Fibroblast of the aortic adventitia (primary cell): ENCODE measurements at places on chromosomes 2 and 18. TPM values are rescaled to one million over a fixed set of nuclear protein-coding genes. Genes with fewer than 3 reads are reported as not detected.

The SPR gene
- 14.3 and 58.3 TPM in 2 replicates for total RNA-seq

The NT5C1B gene
- not detected in 2 replicates for total RNA-seq

The SPIRE1 gene
- total RNA-seq: 27.7 and 43.4 TPM in 2 replicates

The CYP27C1 gene
- 0.41 and 0.72 TPM in 2 replicates for total RNA-seq

The SLC16A14 gene
- 0.49 and 1.4 TPM in 2 replicates for total RNA-seq

The GALNT3 gene
- total RNA-seq: 0.49 and 3.1 TPM in 2 replicates

The SLC9A2 gene
- under 0.01 TPM in 1 of 2 replicates, not detected in the other for total RNA-seq

The FAM117B gene
- 4.7 and 5.5 TPM in 2 replicates for total RNA-seq

The DQX1 gene
- 0.27 TPM in 1 of 2 replicates, not detected in the other for total RNA-seq

The PTH2R gene
- 0.33 TPM in 1 of 2 replicates, not detected in the other for total RNA-seq

The AMER3 gene
- not detected in 2 replicates for total RNA-seq

The CACNB4 gene
- 4.8 and 7.5 TPM in 2 replicates for total RNA-seq

The CHRNA1 gene
- total RNA-seq: not detected in 2 replicates

The SERPINB12 gene
- total RNA-seq: not detected in 2 replicates

The EDAR gene
- total RNA-seq: not detected in 2 replicates

The CTAGE1 gene
- total RNA-seq: not detected in 2 replicates

The KIF1A gene
- under 0.01 TPM in 1 of 2 replicates, not detected in the other for total RNA-seq

The REG3A gene
- total RNA-seq: not detected in 2 replicates

The PLA2R1 gene
- 25.0 and 27.0 TPM in 2 replicates for total RNA-seq

The LRP1B gene
- total RNA-seq: 0.36 and 0.74 TPM in 2 replicates

The KIAA2012 gene
- not detected in 2 replicates for total RNA-seq

The SCYGR6 gene
- not detected in 2 replicates for total RNA-seq

The RANBP2 gene
- total RNA-seq: 81.6 and 95.3 TPM in 2 replicates

The GAREM2 gene
- total RNA-seq: 0.57 and 2.4 TPM in 2 replicates

The OTOF gene
- total RNA-seq: not detected in 2 replicates

The DNAH7 gene
- 2.6 and 2.7 TPM in 2 replicates for total RNA-seq

The AQP12A gene
- not detected in 2 replicates for total RNA-seq

The ADRA2B gene
- under 0.01 TPM in 1 of 2 replicates, not detected in the other for total RNA-seq

The TMSB10 gene
- total RNA-seq: 3,849 and 4,291 TPM in 2 replicates

The LAMA1 gene
- 3.5 and 30.1 TPM in 2 replicates for total RNA-seq

The ALPP gene
- total RNA-seq: not detected in 2 replicates

The ABCB11 gene
- total RNA-seq: not detected in 2 replicates

The UGT1A7 gene
- total RNA-seq: not detected in 2 replicates

The HTR2B gene
- 17.4 and 33.0 TPM in 2 replicates for total RNA-seq

The STAT4 gene
- 0.54 and 0.98 TPM in 2 replicates for total RNA-seq

The GAL3ST2 gene
- 0.25 TPM in 1 of 2 replicates, not detected in the other for total RNA-seq

The RPRM gene
- 0.27 TPM in 1 of 2 replicates, not detected in the other for total RNA-seq

The MYCN gene
- not detected in 2 replicates for total RNA-seq

The MEP1B gene
- not detected in 2 replicates for total RNA-seq

The NAT8 gene
- not detected in 2 replicates for total RNA-seq

The RIT2 gene
- total RNA-seq: not detected in 2 replicates

The UPP2 gene
- not detected in 2 replicates for total RNA-seq

The ATF2 gene
- 68.1 and 98.2 TPM in 2 replicates for total RNA-seq

The CRYGD gene
- not detected in 2 replicates for total RNA-seq

The ALS2 gene
- 27.4 and 98.4 TPM in 2 replicates for total RNA-seq

The SGPP2 gene
- total RNA-seq: not detected in 2 replicates

The CDK5R2 gene
- total RNA-seq: not detected in 2 replicates

The SOWAHC gene
- 9.3 and 14.6 TPM in 2 replicates for total RNA-seq

The WDPCP gene
- total RNA-seq: 12.4 and 34.2 TPM in 2 replicates

The SETBP1 gene
- total RNA-seq: 10.5 and 15.0 TPM in 2 replicates

The CAPN14 gene
- 0.09 and 0.16 TPM in 2 replicates for total RNA-seq

The UBE2F gene
- total RNA-seq: 49.8 and 57.6 TPM in 2 replicates

The NMUR1 gene
- not detected in 2 replicates for total RNA-seq

The ACMSD gene
- not detected in 2 replicates for total RNA-seq

The GPR45 gene
- total RNA-seq: not detected in 2 replicates

The DLGAP1 gene
- 0.90 and 1.4 TPM in 2 replicates for total RNA-seq

The SCYGR4 gene
- not detected in 2 replicates for total RNA-seq

The GLS gene
- 116 and 627 TPM in 2 replicates for total RNA-seq
